ENCODE measurements at places on chromosomes 7 and 10.

GRCh38 chr7:44097064-44097932 is 6.8 kb upstream of the AEBP1 start:
- DNase-seq: no peak

- DNase-seq: no peak
These were observed 6.4 kb downstream of the NOD1 start for GRCh38 chr7:30472081-30472783.

DNA sequence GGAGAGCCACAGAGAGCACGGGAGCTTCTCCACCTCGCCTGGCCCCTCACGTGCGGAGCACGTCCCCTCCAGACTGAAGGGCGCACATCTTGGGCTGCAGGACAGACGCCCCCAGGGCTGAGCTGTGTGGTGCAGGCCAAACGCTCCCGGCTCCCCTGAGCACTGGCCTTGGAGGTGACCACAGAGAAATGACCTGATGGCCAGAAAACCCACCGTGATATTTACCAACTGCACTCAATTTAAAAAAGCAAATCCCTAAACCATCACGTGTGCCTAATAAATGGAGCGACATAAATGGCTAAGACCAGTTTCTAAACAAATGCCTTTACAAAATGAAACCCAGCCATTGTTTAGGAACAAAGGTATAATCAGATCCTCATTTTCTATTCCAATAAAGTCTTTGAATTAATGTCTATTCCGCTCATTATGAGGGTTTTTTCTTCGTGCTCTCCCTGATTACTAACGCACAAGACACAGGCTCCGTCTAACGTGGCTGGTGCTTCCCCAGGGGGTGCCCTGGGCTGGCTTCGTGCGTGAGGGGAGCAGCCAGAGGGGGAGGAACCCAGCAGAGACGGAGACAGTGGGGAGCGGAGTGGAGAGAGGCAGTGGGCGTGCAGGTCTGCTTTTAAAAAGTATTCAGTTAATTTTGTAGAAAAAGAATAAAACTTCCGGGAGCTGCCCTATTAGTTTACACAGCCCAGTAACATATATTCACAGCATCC is 190.3 kb downstream of the DNAJB6 start:
- DNase-seq: no peak

DNA sequence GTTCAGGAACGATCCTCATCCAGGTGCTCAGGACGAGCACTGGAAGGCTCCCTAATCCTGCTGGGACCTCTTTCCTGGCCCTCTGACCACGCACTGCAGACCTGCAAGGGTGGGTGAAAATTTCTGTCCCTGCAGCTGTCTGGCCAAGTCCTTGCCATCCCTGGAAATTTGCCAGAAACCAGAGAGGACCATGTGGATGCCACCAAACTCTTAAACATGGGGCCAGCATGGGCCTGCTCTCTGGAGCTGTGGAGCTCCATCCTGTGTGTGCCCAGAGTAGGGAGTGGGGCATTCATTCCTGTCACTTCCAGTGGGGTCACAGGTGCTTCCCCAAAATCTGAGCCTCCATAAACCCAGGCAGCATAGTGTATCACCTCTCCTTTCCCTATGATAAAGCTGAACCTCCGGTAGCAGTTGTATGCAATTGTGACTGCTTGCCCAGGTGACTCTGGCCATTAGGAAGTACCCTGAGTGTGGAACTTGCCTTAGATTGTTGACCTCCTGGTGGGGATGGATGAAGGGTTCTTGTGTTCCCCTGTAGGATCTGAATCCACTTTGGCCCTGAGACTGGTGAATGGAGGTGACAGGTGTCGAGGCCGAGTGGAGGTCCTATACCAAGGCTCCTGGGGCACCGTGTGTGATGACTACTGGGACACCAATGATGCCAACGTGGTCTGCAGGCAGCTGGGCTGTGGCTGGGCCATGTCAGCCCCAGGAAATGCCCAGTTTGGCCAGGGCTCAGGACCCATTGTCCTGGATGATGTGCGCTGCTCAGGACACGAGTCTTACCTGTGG is 57.1 kb downstream of the DMBT1 start:
- no peak for DNase-seq

GRCh38 chr7:2266911-2267310 is 24.9 kb downstream of the NUDT1 start:
- DNase-seq: no peak

- DNase-seq: no peak
These were observed 2.0 kb downstream of the IFRD1 start for GRCh38 chr7:112452102-112452888.

DNA sequence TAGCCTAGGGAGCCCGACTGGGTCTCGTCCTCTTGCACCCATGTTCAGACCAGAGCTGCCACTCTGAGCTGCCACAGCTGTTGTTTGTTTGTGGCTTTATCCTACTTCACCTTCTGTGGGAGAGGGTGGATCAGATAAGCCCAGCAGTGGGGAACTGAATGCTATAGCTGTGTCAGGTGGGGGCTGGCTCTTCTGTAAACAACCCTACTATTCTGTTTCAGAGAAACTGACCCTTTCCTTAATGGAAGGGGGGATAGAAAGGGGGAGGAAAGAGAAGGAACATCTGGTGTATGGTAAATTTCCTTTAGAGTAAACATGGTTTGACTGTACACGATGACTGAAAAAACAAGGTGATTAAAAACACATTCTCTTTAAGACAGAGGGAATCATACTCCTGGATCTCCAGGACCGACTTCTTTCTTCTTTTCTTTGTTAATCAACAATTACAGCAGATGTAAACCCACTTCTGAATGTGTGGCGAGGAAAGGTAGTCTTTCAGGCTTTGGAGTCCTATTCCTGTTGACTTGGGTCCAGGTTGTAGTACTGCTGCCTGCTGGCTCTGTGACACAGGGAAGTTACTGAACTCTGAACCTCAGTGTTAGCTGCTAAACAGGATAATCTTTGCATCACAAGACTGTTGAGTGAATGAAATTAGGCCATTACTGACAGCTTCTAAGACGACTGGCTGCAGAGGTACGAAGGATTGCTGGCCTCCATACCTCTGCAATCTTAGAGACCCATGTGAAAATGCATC is 6.0 kb downstream of the PRXL2A start:
- no peak for DNase-seq

DNA sequence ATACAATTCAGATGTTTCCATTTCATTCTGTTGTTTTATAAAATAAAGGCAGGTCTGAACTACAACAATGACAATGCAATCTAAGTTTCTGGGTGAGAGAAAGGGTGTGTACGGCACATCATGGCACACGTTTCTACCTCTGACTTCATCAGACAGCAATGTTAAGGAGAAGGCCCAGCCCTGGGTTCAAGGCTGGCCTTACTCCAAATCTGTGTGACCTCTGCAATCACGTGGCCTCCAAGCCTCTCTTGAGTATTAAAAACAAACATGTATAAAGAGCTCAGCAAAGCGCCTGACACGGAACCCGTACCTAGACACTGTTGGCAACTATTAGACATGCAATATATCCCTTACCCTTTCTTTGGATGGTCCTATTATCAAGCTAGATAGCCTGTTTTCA is 114.1 kb downstream of the LARP4B start:
- DNase-seq: no peak

GRCh38 chr7:91929463-91929862 is 11.2 kb upstream of the AKAP9 start:
- no peak for DNase-seq

GRCh38 chr10:60809157-60809556 is 30.9 kb downstream of the CDK1 start:
- no peak for DNase-seq

DNA sequence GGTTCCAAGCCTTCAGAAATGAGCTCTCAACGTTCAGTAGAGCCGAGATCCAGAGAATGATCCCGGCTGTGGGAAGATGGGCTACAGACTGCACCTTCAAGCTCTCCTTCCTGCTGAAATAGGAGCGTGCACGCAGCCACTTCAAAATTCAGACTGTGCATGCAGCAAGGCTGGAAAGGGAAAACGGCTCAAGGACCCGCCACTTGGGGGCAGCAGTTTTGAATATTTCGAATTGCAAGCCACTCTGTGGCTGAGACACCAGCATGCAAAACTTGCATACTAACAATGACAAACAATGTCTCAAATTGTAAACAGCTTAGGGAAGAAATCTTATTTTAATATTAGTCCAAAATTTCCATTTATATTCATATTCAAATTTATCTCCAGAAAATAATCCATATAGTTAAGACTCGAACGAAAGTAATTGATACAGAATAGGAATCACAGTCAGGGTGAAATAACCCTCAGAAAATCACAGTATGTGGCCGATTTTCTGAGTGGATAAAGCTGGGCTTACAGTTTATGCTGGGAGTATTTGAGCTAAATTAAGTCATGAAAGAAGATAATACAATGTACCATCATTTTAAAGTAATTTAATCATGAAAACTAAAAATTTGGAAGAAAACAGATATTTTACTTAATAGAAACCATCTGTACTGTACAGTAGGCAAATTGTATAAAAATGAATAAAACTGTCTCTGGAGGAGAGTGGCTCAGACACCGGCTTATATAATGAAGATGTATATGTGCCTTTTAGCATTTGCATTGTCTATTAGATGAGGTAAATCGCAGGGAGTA is 137.9 kb upstream of the MKI67 start:
- no peak for DNase-seq

DNA sequence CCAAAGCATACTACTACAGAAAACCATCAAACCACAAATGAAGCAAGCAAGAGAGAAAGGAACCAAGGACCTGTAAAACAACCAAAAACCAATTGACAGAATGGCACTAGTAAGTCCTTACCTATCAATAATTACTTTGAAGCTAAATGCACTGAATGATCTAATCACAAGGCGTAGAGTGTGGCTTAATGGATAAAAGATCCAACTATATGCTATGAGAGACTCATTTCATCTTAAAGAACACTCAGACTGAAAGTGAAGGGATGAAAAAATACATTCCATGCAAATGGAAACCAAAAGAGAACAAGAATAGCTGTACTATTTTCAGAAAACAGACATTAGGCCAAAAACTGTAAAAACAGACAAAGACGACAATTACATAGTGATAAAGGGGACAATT is 70.7 kb downstream of the CRPPA start:
- DNase-seq: no peak

- no peak for DNase-seq
These were observed 341.2 kb upstream of the VWC2 start for GRCh38 chr7:49432254-49432653.

GRCh38 chr7:100969066-100969615 is at the start of gene MUC12:
Gene MUC12 (plus strand): TSS chr7:100969565. CDS start chr7:100969623, 58 bp downstream.
- DNase-seq: no peak

- no peak for DNase-seq
These were observed 665 bp downstream of the INSYN2A start for GRCh38 chr10:127195571-127196281.

DNA sequence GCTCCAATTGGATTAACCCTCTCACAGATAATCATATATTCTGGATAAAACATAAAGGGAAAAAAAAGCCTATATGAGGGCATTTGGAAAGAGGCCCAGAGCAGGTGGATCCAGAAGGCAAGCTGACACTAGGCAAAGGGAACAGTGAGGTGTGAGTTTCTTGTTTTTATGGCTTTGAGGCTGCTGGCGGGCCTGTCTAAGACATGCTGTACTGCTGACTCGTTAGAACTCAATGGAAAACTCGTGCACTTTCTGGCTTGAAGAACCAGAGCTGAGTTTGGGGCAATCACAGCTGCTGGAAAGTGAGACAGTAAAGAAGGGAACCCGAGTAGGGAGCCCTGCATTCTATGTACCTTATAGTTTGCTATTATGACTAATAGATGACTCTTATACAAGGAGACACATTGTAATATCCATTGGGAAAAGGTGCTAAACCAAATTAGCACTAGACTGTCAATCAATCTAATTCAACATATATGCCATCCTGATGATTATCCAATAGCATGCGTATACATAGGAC is 637.1 kb downstream of the GATA3 start:
- DNase-seq: no peak

DNA sequence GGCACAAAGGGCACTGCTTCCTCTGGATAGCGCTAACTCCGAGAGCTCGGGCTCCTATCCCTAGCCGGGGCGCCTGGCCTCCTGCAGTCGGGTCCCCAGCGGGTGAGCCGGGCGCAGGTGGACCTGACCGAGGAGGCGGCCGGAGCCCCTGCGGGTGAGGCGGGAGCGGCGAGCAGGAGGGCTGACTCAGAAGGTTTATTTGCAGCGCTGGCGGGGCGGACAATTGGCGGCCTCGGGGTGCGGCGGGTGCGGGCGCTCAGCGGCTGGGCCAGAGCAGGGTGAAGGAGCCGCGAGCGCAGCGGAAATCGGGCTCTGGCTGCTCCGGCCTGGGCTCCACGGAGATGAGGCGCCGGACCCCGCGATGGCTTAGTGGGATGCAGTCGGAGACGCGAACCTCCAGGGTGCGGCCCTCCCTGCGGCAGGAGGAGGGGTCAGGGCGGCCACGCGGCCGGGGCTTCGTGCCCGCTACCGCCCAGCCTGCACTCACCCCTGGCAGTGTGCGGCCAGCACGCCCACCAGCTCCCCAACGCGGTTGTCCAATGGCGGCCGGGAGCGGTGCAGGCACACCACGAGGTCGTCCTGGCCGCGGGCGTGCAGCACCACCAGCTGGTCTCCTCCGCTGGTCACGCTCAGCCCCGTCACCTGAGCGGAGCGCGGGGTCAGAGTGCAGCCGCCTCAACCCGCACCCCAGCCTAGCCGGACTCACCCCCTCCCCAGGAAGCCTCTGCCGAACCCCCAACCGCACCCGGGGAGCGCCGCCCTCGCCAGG is 16.1 kb downstream of the MYO1G start:
- no peak for DNase-seq

DNA sequence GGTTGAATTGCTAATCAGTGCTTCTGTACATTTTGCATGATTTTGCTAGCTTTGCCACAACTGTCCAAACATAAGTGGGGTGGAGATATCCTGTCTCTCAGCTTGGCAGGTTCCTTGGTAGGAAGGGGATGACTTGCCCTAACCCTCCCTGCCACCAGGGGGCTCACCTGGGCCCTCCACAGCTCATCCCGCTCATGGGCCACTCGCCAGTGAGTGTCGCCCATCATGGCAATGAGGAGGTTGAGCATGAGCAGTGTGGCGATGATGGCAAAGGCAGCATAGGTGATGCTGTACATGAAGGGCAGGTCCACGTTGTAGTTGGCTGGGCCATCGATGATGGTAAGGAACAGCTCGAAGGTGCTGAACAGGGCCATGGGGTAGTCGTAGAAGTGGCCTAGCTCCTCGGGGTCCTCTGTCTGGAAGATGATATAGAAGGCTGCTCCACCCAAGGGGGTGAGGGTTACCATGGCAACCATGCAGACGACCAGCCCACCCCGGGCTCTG is 12.2 kb downstream of the TRPV6 start:
- DNase-seq: no peak
